ENCODE measurements at places on chromosomes 7 and 10.

- DNase-seq = no peak
Measured at GRCh38 chr7:137772748-137773147, 74.0 kb downstream of the DGKI start.

DNA sequence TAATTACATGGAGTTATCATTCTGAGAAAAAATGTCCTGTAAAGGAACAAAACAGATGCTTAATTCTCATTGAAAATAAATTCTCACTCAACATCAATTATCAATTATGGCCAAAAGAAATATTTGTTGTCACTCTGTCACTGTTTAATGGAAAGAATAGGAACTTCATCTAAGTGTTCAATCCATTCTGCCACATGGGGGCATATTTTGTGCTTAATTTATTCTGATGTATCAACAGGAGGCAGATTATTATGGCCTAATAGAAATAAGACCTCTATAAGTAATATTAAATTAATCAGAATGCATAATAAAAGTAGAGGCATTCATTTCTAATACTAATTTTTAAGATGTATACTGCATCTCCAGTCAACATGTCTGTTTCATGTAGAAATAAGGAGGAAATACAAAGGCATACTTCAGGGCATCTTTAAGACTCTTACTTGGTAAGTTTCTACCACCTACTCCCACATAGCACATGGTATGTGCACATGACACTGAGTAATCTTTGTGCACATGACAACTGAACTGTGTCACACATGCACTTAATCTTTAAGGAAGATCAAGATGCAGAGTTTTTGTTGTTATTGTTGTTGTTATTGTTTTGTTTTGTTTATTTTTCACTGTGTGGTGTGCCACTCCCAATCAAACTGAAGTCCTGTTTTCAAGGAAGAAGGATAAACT lies 420.4 kb upstream of the SEMA3A start:
- no peak for DNase-seq

DNA sequence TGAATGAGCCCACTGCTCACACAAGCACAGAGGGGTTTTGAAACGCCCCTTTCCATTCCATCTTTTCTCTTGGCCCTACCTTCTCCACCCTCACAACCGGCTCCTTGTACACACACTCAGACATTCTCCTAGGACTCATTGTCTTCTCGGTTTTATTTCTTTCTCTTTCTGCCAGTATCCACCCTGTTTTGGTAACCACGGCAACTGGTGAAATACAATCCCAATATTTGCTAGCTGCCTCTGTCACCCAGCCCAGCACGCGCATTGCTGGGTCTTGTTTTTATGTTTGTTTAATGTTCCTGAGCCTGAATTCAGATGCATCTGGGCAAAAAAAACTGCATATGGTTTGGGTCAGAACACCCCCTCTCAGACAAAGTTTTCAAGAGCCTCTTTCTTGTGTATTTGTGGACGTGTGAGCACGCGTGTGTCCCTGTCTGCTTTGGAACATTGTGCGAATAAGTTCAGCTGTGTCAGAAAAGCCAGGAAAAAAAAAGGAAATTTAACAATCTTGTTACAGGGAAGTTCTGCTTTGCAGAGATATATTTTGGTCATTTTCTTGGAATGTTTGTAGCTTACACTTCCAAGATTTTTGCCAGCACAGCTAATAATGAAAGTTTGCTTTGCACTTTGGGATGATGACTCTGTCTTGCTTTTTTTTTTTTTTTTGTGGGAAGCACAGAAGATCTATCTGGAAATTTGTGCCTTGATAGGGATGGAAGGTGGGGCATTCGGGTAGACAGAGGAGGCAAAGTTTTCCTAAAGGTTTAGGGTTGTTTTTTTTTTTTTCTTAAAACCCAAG lies 225.9 kb downstream of the TRIL start:
- DNase-seq = no peak

DNA sequence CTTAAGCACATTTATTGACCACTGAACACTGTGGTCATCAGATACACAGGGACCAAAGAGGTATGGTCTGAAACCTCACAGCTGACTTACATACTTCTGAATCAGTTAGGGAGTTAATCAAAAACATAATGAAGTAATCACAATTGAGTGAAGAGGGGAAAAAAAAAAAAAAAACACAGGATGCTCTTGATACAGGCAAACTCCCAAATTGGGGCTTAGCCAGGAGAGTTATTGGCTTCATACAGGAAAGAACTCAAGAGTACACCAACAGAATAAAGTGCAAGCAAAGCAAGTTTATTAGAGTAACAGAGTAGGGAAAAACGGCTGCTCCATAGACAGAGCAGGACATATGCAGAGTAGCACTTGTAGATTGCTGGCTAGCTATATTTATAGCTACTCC lies 917.0 kb downstream of the CNTNAP2 start:
- DNase-seq = no peak

GRCh38 chr10:103493916-103494877 lies 692 bp downstream of the NEURL1 start:
- DNase-seq = peak; percentile 32

GRCh38 chr7:98073047-98073446 lies 33.6 kb upstream of the LMTK2 start:
- DNase-seq = no peak

- no peak for DNase-seq
Measured at GRCh38 chr7:111560773-111561653, 1.3 kb downstream of the IMMP2L start.

DNA sequence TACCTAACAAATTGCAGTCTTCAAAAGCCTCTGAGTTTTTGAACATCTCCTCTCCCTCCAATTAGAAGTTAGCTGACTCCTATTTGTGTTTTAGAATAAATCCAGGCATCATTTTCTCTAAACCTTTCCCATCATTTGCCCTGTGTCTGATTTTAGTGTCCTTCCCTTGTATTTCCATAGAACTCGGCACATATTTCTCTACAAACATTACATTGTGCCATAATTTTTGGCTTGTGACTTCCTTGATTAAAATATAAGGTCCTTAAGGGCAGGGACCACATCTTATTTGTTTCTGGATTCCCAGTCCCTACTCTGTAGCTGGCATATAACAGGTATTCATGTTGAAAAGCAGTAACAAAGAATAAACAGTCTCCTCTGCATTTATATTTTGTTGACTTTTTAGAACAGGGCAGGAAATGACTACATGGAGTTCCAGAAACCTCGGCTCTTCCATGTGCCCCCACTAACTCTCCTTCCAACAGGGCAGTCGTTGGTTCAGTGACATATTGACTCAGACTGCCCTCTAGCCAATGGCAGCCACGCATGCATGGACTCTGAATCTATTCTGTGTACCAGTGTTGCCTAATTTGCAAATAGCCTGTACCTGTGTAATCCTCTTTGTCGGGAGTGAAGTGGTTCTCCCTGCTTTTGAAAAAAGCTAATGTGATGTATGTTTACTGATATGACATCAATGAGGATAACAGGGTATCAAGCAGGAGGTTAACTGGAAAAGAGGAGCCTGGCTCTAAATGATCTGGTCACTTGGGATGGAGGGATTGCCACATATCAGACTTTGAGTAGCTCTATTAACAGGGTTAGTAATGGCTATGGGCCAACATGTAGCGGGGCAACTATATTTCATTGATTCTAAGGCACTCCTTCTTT lies 19.8 kb upstream of the CPN1 start:
- no peak for DNase-seq

DNA sequence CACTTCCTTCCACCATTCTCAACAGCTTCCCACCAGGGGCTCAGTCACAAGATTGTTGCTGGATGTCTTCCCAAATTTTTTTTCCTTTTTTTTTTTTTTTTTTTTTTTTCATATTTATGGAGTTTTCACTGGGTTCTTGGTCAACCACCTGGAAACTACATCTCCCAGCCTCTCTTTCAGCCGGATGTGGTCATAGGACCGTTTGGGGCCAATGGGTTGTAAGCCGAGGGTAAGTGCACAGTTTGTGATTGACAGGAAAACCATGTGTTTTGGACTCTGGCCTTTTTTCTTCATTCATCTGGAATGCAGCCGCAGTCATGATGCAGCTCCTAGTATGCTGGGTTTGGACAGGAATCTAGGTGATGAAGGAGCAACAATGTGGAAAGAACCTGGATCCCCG lies 337.1 kb upstream of the FOXK1 start:
- no peak for DNase-seq

DNA sequence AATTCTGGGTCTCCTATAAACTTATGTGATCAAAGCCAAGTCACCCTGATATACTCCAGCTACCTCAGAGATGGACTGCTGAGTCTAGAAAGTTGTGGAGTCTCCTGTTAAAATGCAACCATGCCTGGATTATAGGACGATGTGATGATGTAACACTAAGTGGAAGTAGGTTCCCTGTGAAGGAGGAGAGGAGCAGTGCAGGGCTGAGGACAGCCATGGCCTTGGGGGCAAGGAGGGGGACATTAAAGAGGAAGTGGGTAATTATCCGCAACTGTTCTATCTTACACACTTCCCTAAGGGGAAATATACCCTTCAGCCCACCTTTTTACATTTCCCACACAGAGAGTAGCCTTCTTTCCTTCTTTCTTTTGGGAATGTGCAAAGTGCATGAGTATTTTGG lies 63.8 kb downstream of the MTPN start:
- no peak for DNase-seq

DNA sequence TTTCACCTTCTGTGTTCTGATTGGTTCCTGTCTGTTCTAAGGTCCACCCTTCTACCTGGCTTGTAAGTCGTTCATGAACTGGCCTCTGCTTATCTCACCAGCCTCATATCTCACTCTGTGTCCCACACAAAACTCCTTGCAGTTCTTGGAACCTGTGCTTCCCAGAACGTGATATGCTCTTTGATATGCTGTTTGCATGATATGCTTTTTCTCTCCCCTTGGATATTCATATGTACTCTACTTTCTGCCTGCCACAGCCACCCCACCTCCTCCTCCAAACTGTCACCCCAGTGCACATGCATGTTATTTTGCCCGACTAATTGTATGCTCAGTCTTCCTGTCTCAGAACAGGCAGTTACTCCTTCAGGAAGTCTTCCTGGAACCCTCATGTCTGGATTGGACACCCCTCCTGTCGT lies 1.9 kb upstream of the ITPRIP start:
- no peak for DNase-seq

DNA sequence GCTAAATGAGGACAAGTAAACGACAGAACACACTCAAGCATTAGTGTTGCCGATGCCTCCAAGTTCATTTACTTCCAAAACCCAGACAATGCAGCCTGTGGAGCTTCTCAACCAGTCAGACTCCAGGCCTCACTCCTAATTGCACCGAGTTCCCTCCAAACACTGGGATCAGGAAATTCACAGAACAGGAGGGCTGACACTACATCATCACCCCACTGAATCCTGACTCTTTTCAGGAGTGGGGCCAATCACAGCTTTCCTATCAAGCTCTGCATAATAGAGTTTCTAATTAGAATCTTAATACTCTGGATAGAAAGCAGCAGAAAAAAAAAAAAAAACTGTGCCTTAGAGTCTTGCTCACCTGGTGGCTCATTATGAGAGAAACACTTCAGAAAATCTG lies 103.7 kb downstream of the GLI3 start:
- DNase-seq = no peak

GRCh38 chr10:57294698-57295097 lies 933.6 kb upstream of the ZWINT start:
- DNase-seq = no peak

DNA sequence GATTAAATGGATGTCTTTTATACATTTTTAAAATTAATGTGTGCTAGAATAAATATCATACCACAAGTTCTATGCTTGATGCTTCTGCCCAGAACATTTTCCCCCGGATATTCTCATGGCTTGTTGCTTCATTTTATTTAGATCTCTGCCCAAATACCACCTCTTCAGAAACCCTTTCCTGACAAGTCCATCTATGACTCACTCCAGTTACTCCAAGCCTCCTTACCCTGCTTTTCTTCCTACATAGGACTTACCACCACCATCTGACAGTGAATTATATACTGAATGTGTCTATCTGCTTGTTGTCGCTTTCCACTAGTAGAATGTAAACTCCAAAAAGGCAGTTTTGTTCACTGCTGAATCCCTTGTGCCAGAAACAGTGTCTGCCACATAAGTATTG lies 19.1 kb upstream of the ERVW-1 start:
- no peak for DNase-seq

DNA sequence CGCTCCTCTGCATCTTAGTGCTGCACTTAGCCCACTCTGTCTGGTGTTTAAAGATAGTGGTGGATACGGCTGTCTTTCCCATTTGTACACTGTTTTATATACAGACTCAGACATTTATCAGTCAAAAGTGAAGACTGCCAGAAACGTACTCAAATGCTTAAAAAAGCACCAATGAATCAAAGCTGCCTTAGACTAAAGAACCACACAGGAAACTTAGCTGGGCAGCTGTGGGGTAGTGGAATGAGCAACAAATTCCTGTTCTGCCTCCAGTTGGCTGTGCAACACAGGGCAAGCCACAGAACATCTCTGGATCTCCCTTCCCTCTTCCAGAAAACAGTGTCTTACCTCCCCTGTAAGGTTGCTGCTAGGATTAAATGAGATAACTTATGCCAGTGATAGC lies 76.0 kb downstream of the ATXN7L1 start:
- no peak for DNase-seq

DNA sequence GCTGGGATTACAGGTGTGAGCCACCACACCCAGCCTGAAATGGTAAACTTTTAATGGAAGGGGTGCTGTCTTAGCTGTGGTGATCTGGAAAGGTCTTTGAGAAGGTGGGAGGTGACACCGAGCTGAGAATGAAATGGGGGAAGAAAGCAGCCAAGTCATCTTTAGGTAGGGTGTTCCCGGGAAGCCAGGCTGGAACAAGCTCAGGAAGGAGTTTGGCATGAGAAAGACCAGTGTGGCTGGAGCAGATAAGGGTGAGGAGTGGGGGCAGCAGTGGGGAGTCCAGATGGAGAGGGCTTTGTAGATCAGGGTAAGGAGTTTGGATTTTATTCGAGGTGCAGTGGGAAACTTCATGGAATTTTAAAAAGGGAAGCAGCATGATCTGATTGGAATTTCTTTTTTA lies 30.0 kb downstream of the KIFBP start:
- DNase-seq = no peak

DNA sequence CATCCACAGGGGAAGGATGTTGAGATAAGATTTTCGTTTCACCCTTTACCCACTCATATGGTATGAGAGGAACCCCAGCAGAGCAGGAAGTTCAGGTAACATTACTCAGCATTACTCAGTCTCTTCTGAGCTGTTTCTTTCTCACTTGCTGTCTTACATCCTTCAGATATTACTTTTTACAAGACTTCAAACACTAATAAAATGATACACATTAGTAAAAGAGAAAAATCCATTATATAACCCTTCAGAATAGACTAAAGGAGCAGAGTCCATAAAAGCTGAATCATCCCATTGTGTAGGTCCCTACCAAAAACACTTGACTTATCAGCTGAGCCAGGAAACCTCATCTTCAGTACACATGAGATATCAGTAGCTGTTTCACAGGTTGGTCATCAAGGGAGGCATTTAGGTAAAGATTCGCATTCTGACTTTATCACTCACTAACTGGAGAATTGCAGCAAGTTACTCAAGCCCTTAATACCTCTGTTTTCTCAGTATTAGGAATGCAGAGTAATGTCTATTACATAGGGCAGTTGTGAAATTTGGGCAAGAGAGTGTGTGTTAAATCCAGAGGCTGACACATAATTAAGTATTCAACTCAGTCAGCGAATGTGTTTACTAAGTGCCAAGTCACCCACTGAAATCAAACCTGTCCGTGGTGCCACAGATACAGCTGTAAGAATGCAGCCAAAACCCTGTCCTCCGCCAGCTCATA lies 44.7 kb downstream of the KLF6 start:
- no peak for DNase-seq
